ENCODE measurements at places on chromosomes 6 and 20.

GRCh38 chr20:42734660-42735368, 454.9 kb downstream of the PTPRT start:
- ATAC-seq: no peak

DNA sequence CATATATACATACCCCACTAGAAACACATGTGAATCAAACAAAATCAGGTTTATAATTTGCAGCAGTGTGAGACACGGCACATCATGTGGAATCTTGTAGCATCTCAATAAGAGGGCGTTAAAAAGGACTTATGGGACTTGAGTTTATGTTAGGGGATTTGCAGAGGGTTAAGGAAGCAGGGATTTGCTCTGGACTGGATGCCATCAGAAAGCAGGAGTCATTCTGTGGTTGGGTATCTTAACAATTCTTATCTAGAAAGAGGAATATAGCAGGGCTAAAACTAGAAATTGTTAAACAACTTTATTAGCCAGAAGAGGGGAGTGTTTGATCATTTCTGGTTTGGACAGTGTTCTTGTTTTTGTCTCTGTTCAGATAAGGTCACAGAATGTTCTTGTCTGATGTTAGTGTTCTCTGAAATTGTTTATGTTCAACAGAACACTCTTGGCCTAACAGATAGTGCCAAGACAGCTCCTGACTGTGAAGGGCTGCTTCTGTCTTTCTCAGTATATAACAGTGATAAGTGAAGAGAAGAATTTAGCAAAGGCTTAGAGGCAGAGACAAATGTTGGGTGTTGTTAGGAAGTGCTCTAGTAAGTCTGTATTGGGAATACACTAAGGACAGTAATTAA, 39.2 kb downstream of the LIN28B start:
- no peak for ATAC-seq

DNA sequence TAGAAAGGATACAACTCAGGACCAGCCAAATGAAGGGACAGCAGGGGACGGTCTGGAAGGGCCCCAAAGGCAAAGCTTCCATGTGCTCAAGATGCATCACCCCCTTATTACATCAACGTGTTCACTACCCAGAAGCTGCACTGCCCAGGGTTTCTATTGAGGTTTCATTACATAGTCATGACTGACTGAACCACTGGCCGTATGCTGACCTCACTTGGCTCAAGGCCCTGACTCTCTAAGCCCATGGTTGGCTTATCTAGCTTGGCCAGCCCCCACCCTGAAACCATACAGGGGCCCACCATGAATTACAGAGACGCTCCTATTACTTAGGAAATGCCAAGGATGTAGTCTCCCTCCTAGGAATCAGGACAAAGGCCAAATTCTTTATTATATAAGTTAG, 179.4 kb downstream of the FOXC1 start:
- no peak for ATAC-seq

DNA sequence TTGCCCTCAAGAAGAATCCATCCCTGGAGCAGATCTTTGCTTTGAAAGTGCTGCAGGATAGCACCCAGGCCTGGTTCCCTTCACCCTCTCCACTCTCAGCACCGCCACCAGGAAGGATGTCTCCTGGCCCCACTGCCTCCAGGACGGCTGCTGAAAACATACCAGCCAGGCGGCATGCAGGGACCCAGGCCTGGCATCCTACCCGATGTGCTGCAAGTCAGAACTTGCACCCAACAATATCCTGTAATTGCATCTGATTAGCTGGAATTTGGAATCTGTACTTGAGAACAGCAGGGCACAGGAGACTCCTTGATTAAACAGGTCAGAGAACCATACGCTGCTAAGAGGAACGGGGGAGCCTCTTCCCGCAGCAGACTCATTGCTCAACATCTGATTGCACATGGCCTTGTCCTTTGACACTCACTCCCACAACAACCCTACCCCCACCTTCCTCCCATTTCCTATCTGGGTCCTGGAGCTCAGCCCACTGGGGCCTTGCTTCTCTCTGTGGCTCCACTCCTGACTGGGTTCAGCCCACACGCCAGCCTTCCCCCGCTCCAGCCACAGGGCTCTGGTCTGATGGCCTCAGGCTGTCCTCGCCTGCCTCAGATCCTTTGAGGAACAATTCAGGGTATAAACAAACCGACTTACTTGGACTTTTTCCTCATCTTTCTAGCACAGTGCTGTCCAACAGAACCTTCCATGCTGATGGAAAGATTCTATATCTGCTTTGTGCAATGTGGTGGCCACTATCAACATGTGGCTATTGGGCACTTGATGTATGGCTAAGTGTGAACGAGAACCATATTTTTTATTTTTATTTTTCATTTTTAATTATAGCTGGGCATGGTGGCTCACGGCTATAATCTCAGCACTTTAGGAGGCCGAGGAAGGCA, 78.0 kb downstream of the FGD2 start:
- no peak for ATAC-seq

- ATAC-seq: no peak
These were observed 22.4 kb upstream of the TGM2 start for GRCh38 chr20:38187517-38187916.

DNA sequence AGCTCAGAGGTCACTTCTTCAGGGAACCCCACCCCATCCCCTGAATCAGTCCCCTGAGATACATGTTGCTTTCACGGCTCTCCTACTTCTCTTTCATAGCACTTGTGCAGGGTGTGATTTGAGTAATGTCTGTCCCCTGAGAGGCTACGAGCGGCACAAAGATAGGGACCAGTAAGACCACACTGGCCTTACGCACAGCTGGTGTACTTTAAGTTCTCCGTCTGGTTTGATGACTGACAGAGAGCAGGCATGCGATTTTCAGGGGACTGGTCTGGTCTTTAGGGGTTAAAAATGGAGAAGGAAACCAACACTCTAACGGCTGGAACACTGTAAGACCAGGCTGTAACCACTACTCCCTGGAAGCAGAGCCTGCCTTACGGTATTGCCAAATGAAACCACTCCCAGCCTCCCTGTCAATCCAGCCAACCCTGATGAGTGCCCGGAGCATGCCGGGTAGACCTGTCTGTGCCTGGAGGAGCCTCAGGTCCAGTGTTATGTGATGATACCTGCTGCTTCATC, 47.1 kb downstream of the ELMO2 start:
- peak; percentile 91 for ATAC-seq

GRCh38 chr6:34709386-34709785, 12.8 kb upstream of the ILRUN start:
- no peak for ATAC-seq

GRCh38 chr6:68760485-68760884, 125.4 kb downstream of the ADGRB3 start:
- ATAC-seq: no peak

DNA sequence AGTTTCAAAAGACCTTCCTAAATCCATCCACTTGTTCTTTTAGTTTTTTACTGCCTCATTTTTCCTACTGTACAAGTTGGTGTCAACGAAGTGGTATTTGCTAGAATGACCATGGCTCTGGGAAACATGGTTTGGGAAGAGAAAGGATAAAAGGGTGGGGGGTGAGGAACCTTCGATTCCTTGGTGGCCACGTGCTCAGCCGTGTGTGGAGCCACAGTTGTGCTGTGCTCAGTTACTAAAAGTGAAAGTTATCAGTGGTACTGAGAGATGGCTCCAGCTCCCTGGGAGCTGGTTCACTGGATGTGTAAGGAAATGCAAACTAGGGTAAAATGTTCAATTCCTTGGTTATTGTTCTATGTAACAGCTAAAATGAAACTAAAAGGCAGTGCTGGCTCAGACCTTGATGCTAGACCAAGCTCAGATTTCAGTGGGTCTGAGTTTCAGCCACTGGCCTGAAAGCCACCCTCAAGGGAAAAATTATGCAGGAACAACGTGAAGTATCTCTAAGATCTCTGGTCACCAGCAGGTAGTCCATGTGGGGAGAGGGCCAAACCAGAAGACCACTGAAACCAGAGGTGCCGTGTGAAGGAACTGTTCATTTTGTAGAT, 7.4 kb upstream of the SLC22A2 start:
- no peak for ATAC-seq

- peak; percentile 53 for ATAC-seq
These were observed 16.9 kb downstream of the NDRG3 start for GRCh38 chr20:36728986-36729385.

GRCh38 chr20:46057856-46058598, 29.0 kb downstream of the SLC12A5 start:
- ATAC-seq: no peak

DNA sequence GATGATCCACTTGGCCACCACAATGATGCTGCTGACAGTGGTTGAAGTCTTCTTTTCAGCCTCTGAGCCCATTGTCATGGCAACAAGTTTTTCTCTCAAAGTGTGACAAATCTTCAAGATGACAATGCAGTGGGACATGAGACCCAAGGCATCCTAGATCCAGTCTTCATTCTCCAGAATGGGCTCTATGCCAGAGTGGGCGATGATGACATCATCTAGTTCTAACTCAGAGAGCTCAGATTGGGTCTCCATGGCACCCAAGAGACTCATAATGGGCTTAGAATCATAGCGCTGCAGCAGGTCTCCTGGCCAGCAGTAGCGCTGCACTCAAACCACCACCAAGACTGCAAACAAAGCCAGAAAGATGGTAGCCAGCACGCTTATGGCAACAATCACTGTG, 973.6 kb downstream of the EYS start:
- no peak for ATAC-seq

GRCh38 chr6:144481527-144481926, 196.4 kb downstream of the UTRN start:
- no peak for ATAC-seq

DNA sequence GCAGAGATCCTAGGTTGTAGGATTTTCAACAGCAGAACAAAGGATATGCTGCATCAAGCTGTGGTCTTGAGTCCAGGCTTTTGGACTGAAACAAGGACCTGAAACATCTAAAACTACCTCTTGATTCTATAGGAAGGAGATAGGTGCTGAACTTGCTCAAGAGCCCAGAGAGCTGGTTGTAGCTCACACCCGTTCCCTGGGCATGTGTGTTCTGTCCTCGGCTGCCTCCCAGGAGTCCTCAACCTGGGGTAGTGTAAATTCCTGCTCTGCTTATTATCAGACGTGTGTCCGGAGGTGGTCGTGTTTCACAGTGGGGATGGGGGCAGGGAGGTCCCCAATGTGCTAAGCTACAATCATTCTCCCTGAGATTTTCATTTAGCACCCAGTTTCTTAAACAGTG, 4.8 kb downstream of the NOP56 start:
- no peak for ATAC-seq

DNA sequence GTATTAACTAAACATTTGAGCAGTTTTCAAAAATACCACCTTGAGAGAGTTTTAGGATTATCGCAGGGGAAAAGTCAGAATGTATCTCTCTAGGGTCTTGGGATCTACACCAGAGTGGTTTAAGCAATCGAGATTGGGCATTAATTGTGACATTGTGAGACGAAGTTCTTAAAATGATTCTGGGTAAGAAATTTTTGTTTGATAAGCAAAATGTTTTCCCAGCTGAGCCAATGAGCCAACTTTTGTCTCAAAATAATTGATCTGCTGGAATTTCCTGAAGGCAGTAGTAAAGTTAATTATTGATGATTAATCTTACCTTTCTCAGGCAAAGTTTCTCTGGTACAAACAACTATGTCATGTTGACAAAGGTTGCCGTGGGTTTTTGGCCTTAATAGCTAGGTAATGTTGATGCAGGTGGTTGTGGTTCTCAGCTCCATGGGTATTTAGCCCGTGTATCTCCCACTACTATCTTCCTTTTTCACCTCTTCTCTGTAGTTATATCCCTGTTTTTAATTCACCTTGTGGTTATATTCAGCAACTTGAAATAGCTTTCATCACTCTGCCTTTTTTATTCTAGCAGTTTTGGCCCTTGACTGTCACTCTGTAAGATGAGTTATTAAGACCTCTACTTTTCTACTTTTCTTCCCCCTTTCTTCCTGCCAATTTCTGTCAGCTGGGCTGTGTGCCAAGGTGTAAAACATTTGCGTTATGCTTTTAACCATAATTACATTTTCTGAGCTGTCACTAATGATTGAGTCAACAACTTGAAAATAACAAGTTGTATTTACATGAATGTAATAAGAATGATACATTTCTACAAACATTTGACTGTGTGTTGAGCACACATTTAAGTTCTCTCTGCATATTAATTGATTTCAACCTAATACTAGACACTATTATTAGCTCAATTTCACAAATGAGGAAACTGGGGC, 368.3 kb upstream of the BTBD3 start:
- no peak for ATAC-seq

GRCh38 chr6:135667691-135668455, 170.3 kb upstream of the AHI1 start:
- no peak for ATAC-seq

DNA sequence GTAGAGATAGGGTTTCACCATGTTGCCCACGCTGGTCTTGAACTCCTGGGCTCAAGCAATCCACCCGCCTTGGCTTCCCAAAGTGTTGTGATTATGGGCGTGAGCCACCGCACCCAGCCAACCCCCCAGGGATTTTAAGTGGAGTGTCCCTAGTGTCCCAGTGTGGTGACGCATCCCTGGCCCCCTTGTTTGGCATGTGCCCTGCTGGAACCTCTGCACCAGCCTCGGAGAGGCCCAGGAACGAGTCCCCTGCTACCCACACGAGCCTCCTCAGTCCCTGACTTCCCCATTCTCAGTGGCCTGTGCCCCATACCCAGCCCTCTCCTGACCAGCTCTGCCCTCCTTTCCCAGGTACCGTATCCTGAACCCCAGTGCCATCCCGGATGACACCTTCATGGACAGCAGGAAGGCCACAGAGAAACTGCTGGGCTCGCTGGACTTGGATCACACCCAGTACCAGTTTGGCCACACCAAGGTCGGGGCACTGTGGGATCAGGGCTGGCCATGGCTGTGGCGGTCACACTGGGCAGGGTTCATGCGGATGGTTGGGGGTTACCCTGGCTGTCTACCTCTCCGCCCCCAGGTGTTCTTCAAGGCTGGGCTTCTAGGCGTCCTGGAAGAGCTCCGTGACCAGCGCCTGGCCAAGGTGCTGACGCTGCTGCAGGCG, 37.2 kb downstream of the MYH7B start:
- ATAC-seq: no peak

GRCh38 chr6:139416146-139416545, 41.7 kb upstream of the CITED2 start:
- ATAC-seq: no peak

- ATAC-seq: no peak
These were observed 834.2 kb downstream of the KIF16B start for GRCh38 chr20:15739035-15739434.

GRCh38 chr6:76397966-76398365, 325.5 kb upstream of the IMPG1 start:
- ATAC-seq: no peak

DNA sequence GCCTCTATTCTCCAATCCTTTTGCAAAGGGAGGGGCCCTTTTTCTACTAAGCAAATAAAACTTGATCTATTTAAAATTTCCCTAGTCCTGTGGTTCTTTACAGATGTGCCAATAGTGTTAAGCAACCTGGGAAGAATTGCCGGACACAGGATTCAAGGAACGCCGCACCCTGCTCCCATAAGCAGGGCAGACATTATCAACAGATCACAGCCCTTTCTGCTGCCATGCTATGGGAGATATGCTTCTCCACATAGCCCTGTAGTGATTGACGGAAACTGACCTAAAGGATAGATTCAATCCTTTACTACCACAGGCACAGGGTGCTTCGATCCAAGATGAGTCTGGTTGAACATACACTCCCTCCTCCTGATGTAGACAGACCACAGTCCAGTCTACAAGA, 118.4 kb upstream of the TRAF3IP2 start:
- ATAC-seq: peak; percentile 47

All from stimulated activated memory B cell treated with anti-CD40 and anti-IgM and Interleukin-4, amounts not matched to agents 10 μg/mL and 1 μg/mL and 100 μg/mL, for 72 hours (primary cell).